ENCODE measurements at places on chromosomes 16 and 17.

- peak; percentile 67 for DNase-seq
Observed at GRCh38 chr17:78432226-78433012, 54.0 kb downstream of the PGS1 start.

DNA sequence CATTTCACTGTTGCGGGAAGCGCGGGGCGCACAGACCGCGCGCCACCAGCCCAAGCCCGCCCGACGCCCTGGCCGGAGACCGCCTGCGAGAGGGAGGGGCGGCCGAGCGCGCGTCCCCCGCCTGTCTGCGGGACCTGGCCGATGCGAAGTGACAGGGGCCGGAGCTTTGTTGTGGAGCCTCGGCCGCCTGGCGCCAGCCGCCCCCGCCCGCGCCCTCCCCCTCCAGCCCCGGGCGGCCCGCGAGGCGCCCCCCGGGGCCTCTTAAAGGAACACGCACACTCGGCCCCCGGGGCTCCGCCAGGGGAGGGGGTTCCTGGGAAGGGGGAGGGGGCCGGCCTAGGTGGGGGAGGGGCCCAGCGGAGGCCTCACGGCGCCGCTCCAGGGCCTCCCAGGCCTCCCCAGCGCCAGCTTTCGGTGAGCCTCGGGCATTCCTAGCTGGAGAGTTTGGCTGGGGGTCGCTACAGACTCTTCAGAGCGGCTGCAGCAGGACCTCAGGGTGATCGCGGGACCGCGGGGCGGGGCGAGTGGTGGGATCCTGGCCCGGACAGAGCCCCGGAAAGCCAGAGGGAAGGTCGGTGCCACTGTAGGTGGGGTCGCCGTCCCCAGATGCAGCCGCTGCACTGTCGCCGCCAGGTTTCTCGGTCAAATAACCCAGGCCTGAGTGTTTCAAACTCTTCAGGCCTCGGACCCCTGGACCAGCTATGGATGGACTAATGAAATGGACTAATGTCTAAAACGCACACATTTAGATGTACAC, 2.4 kb upstream of the TBX2 start:
- DNase-seq: no peak

DNA sequence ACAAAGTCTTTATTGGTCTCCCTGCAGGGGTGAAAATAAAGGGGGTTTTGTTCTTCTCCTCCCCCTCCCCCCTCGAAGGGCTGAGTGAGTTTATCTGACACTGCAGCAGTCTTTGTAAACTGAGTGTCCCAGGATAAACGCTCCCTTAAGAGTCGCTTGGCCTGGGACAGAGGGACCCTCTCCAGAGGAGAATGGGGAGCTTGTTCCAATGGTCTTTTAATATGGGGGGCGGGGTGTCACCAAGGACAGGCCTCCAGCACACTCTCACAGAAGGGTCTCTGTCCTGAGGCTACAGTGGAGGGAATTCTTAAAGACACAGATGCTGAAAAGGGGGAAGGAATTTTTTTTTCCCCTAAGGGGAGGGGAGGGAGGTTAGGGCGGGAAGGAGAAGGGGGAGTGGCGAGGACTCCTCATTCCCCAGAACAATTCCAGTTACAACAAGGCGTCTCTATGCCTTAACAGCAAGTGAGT, 455.5 kb downstream of the SOX9 start:
- peak; percentile 33 for DNase-seq

GRCh38 chr16:6964679-6965078, 368.0 kb upstream of the RBFOX1 start:
- DNase-seq: no peak

DNA sequence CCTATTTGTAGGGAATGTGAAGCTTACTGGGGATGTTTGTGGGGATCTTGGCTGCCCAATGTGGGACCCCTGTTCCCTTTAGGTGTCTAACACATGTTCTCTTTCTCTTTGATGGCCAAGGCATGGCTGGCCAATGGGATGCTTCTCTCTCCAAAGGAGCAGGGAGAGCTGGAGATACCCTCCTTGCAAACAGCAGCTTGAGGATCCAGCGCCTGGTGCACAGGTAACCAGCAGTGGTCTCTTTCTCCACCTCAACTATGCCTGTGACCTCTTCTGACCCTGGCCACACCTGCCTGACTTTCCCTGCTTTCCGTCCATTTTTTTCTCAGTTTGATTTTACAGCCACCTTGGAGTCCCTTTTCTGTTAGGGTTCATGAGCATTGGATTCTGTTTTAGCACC, 16.8 kb upstream of the NKD1 start:
- DNase-seq: no peak

GRCh38 chr16:87854907-87855683, 14.2 kb downstream of the SLC7A5 start:
- DNase-seq: no peak

- no peak for DNase-seq
Observed at GRCh38 chr16:73714976-73715375, 581.6 kb upstream of the PSMD7 start.

DNA sequence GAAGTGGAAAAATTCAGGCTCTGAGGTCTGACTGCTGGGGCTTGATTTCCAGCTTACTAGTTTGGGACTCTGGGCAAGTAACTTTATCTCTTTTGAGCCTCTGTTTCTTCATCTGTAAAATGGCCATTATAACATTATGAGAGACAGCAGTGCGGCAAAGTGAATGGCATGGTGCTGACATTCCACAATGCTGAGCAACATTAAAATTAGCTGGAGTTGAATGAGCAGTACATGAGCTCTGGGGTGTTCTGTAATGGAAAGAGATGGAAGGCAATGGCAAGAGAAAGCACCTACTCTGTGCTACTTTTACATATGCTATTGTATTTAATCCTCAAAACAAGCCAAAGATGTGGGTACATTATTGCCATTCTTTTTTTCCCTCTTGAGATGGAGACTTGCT, 535.7 kb upstream of the CDH11 start:
- no peak for DNase-seq

DNA sequence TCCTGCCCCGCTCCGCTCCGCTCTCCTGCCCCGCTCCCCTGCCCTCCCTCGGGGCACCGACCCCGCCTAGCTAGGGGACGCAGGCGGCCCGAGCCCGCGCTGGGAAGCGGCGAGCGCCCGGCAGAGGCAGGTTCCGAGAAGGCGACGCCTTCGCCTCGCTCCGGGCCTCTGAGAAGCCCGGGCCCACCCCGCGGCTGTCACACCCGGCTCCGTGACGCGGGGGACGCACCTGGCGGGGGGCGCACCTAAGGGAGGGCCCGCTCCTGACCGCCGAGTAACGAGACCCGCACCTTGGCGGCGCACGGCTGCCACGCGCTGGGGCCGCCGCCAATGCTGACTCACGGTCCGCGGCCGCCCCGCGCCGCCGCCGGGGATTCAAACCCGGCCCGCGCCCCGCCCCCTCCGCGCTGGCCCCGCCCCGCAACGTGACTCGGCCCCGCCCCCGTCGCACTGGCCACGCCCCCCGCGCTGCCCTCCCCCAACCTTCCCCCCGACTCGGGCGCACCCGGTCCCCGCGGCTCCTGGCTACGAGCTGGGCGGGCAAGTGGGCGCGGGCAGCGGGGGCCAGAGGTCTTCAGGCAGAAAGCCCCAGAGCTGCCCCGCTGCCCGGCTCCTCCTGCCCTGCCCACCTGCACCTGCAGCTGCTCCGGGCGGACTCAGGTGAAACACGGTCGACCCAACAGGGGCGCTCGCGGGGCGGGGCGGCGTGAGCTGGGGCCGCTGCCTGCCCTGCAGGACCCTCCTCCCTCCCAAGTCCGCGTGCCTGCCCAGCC, 27.8 kb downstream of the GNPTG start:
- no peak for DNase-seq

DNA sequence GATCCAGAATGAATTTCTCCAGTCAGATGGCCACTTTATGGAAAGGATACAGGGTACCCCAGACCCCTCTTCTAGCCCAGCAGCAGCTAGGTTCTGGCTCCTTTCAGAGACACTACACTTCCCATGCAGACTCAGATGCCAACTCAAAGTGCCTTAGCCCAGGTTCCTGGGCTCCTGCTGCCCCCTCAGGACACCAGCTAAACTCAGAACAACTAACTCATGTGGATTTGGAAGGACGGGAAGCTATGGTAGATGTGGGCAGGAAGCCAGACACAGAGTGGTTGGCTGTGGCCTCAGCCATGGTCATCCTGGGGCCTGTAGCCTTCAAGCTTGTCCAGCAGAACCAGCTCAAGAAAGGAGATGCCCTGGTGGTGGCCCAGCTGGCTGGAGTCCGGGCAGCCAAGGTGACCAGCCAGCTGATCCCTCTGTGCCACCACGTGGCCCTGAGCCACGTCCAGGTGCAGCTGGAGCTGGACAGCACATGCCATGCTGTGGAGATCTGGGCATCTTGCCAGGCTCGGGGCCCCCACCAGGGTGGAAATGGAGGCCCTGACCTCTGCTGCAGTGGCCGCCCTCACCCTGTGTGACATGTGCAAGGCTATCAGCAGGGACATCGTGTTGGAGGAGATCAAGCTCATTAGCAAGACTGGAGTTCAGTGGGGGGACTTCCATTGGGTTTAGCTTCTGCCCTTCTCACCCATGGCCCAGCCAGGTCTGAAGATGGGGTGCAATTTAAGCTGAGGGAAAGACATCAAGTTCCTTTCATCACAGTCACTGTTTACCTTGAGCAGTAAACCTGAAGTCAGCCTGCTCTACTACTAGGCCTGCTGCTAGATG, 111.8 kb downstream of the N4BP1 start:
- no peak for DNase-seq

DNA sequence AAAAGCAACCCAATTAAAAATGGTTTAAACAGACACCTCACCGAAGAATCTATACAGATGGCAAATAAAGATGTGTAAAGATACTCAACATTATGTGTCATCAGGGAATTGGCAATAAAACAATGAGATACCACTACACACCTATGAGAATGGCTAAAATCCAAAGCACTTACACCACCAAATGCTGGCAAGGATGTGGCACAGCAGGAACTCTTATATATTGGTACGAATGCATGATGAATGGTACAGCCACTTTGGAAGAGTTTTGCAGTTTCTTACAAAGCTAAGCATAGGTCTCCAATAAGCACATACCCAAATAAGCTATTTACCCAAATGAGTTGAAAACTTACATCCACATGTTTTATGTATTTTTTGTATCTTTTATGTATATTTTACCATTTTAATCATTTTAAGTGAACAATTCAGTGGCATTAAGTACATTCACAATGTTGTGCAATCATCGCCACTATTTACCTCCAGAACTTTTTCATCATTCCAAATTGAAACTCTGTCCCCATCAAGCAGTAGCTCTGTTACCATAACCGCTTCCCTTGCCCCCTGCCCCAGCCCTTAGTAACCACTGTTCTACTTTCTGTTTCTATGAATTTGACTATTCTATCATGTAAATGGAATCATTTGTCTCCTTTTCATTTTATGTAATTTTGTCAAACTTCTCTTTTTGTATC, 6.7 kb upstream of the ALDH3A2 start:
- no peak for DNase-seq

DNA sequence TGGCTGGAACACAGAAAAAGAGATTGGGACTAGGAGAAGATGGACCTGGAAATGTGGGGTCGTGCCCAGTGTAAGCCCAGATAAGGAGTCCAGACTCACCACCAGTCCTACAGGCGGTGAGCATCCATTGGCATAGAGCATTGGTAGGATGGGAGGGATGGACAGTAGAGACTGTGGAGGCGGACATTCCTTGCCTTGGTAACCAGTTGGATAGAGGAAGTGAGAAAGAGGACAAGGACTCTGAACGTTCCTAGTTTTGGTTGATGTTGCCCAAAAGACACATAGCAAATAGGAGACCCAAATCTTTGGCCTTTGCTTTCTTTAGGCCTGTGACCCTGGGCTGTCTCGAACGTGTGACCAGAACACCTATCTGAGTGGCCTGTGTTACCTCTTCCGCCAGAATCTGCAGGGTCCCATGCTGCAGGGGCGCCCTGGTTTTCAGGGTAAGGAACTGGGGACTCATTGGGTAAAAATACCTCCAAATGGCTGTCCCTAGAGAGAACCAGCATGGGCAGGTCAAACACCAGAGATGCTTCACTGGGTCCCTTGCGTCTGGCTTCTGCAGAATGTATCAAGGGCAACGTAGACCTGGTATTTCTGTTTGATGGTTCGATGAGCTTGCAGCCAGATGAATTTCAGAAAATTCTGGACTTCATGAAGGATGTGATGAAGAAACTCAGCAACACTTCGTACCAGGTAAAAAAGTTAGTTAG, 6.4 kb downstream of the ITGAL start:
- DNase-seq: no peak

GRCh38 chr17:40194821-40195220, 17.6 kb downstream of the RAPGEFL1 start:
- DNase-seq: no peak

- DNase-seq: no peak
Observed at GRCh38 chr17:11548398-11548797, 49.9 kb upstream of the DNAH9 start.

DNA sequence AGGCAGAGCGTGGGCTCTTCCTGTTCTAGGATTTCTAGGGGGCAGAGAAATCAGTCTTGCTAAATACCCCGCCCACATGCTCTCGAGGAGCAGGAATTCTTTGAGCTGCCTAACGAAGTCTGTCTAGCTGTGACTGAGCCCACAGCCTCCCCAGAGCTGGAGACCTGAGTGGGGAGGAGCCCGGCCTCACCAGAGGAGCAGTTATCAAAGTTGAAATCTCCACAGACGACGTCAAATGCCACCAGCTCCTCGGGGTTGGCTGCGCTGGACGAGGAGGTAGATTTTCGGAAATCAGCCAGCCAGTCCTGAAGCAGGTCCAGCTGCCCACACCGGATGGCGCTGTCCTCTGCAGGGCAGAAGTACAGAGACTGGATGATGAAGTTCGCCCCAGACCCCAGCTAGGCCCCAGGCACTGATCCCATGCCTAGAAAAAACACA, 53.8 kb downstream of the PRMT7 start:
- DNase-seq: no peak

DNA sequence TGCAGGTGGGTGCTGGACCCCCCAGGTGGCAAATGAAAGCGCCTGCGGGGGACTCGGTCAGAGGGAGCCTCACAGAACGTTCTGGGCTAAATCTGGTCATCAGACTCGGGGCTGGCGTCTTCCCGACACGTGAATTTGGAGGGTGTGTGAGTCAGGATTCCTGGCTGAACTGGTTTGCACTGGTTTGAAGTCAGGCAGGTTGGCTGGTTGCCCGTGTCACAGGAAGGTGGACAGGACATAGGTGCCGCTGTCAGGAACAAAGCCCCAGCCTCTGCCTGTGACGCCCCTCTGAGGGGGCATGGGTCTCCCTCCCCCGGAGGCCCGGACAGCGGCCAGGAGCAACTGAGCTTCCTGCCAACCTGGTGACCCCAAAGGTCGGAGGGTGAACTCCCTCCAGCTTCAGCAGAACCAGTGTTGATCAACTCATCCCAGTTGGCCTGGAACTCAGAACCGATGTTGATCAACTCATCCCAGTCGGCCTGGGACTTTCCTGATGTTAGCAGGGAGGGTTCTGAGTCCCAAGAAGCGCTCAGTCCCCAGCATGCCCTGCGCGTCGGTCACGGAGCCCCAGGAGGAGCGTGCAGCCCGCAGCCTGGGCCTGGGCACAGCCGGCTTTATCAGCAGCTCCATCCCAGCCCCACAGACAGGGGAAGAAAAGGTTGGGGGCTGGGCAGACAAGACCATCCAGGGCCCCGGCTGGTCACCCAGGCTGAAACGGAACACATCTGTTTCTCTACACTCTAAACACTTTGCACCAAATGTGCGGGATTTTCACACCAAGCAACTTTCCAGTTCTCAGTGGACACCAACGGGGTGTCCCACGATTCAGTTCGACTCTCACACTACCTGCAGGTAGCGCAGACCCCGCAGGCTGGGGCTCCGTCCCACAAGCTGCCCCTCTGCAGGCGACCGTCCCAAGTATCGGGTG, 14.4 kb upstream of the METRNL start:
- no peak for DNase-seq
